Adrenal gland (tissue), 19 donors: ENCODE measurements at places on chromosomes 11 and 22. TPM values are rescaled to one million over a fixed set of nuclear protein-coding genes. Genes with fewer than 3 reads are reported as not detected.

Gene TTC36
- polyA plus RNA-seq: 5.5 TPM

Gene OR52A1
- not detected for polyA plus RNA-seq

Gene MRGPRE
- polyA plus RNA-seq: not detected

Gene PKDREJ
- polyA plus RNA-seq: 0.07 TPM

Gene AGBL2
- polyA plus RNA-seq: 11.3 TPM

Gene KRTAP5-5
- polyA plus RNA-seq: not detected

Gene ACTN3
- 0.13 TPM for polyA plus RNA-seq

Gene APOA1
- polyA plus RNA-seq: 6.1 TPM

Gene IFITM10
- polyA plus RNA-seq: 6.3 TPM

Gene CD59
- 465 TPM for polyA plus RNA-seq

Gene TRIM51
- polyA plus RNA-seq: not detected

Gene PANX3
- polyA plus RNA-seq: not detected

Gene OLFML1
- 8.0 TPM for polyA plus RNA-seq

Gene RAB36
- polyA plus RNA-seq: 7.3 TPM

Gene ISX
- not detected for polyA plus RNA-seq

Gene VPREB1
- not detected for polyA plus RNA-seq

Gene PATE2
- not detected for polyA plus RNA-seq

Gene LIF
- polyA plus RNA-seq: 2.4 TPM
